ENCODE measurements at places on chromosomes 13 and 19. TPM values are rescaled to one million over a fixed set of nuclear protein-coding genes. Genes with fewer than 3 reads are reported as not detected.

FCAR gene
- total RNA-seq = not detected

GRCh38 chr19:3403489-3404323, 37.3 kb downstream of the NFIC start:
- H3K27ac ChIP-seq = peak overlapping the region; percentile 98
- H3K27me3 ChIP-seq = no peaks in the 10 kb centered on the region
- no peak overlapping the region for H3K4me3 ChIP-seq
- H3K36me3 ChIP-seq = no peaks in the 10 kb centered on the region
- H3K4me1 ChIP-seq = peaks cover 24% of the 10 kb centered on the region

DNA sequence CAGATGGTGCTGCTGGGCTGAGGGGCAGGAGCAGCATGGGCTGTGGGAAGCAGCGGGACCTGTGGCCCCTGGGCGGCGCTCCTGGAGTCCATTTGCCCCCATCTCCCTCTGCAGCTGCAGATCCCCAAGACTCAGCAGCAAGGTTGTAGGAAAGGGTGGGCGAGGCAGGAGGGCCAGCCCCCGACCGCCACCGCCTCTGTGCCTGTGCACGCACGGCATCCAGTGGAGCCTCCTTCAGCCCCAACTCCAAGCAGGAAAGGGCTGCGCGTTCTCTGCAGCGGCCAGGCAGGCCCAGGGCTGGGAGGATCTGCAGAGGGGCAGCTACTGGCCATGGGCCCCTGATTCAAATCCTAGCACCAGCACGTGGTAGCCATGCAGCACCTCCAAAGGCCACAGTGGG, 20.8 kb downstream of the DPF1 start:
- no peak overlapping the region for H3K4me3 ChIP-seq
- no peak for DNase-seq
- no peaks in the 10 kb centered on the region for H3K36me3 ChIP-seq
- H3K27me3 ChIP-seq = no peaks in the 10 kb centered on the region

GRCh38 chr19:1170938-1171754, 2.9 kb downstream of the SBNO2 start:
- peak overlapping the region; percentile 91 for H3K27ac ChIP-seq
- no peaks in the 10 kb centered on the region for H3K36me3 ChIP-seq
- H3K4me3 ChIP-seq = no peak overlapping the region
- no peaks in the 10 kb centered on the region for H3K27me3 ChIP-seq
- peaks cover 19% of the 10 kb centered on the region for H3K4me1 ChIP-seq

RNU6-9 gene
- total RNA-seq = not detected

- H3K4me1 ChIP-seq = no peaks in the 10 kb centered on the region
- H3K36me3 ChIP-seq = no peaks in the 10 kb centered on the region
- no peak for DNase-seq
Observed at GRCh38 chr13:38624822-38625221, 62.1 kb upstream of the FREM2 start.

FSTL3 gene
- 131 TPM for total RNA-seq

MAG gene
- total RNA-seq = 2.8 TPM

GRCh38 chr19:2329501-2329916, 1.0 kb downstream of the SPPL2B start:
- H3K4me3 ChIP-seq = peak overlapping the region; percentile 95
- peak overlapping the region; percentile 96 for H3K27ac ChIP-seq
- no peak for DNase-seq
- H3K27me3 ChIP-seq = no peaks in the 10 kb centered on the region

DNA sequence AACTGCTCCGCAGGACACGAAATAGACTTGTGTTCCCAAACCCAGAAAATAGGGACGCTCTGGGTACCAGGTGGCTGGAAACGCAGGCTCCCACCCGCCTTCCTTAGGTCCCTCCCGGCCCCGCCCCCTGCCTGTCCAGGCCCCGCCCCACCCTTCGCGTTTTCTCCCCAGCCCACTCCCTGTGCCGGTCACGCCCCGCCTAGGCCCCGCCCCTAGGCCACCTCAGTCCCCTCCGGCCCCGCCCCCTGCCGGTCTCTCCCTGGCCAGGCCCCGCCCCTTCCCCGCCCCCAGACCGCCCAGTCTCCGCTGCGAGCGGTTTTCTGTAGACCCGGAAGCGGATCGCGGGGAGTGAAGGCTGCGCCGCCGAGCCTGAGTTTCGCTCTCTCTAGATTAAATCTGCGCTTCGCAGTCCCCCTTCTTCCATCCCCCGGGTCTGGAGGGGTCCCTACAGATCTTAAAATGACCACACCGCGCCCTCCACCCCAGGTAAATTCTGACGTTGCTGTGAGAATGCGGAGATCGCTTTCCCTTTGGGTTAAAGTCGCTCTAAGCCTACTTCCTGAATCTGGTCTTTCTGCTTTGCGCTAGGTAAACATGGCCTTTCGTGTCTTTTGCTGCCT, 3.7 kb upstream of the ZNF665 start:
- no peaks in the 10 kb centered on the region for H3K36me3 ChIP-seq
- DNase-seq = peak; percentile 99
- peaks cover 8% of the 10 kb centered on the region for H3K4me1 ChIP-seq
- peak overlapping the region; percentile 92 for H3K27ac ChIP-seq
- no peaks in the 10 kb centered on the region for H3K27me3 ChIP-seq

ZNF506 gene
- total RNA-seq = 47.1 TPM

- no peaks in the 10 kb centered on the region for H3K36me3 ChIP-seq
- peaks cover 22% of the 10 kb centered on the region for H3K4me1 ChIP-seq
- no peaks in the 10 kb centered on the region for H3K27me3 ChIP-seq
- H3K27ac ChIP-seq = peak overlapping the region; percentile 80
Observed at GRCh38 chr19:343941-344624, 513 bp downstream of the MIER2 start.

DNA sequence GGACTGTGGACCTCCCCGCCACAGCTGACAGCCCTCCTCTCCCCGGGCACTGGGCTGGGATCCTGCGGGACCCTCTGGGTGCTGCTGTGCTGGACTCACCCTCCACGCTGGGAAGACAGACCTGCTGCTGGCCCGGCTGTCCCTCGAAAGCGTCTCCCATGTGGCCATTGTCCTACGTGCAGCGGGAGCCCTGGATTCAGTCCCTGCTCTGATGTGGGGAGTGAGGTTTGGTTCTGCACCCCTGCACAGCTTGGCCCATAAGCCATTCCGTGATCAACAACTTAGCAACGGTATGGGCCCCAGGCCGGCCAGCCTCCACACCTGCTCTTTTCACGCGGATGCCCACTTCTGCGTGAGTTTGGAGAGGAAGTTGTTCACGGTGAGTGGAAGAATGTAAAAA, 195.2 kb downstream of the TEX29 start:
- H3K27ac ChIP-seq = no peak overlapping the region
- H3K4me1 ChIP-seq = no peaks in the 10 kb centered on the region
- no peak for DNase-seq

DNA sequence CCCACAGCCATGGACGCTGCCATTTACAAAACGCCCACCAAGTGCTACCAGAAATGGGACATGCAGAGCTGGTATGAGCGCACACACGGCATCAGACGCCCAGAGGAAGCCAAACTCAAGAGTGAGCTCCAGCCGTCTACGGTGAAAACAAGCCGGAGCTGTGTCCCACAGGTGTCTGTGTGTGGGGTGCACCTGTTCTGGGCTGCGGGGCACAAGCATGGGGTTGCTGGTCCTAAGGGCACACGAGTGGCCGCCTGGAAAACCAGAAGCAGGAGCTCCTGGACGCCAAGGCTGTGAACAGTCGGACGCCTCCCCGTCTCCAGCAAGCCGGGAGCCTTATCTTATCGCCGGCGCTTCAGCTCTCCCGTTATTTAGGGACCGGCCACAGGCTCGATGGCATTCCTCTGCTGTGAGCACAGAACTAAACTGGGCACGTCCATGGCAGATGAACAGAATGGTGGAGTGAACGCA, 1.3 kb downstream of the ADPRHL1 start:
- H3K4me3 ChIP-seq = no peak overlapping the region
- no peaks in the 10 kb centered on the region for H3K27me3 ChIP-seq
- H3K36me3 ChIP-seq = no peaks in the 10 kb centered on the region
- no peak for DNase-seq
- no peak overlapping the region for H3K27ac ChIP-seq

GRCh38 chr19:35041548-35042055, at the start of gene HPN:
TSS of gene HPN (plus strand) at chr19:35041721. CDS start at chr19:35042507, 786 bp downstream.
- H3K4me1 ChIP-seq = peaks cover 16% of the 10 kb centered on the region
- H3K4me3 ChIP-seq = peak within 1 kb of the TSS; percentile 20
- no peaks in the 10 kb centered on the region for H3K36me3 ChIP-seq
- H3K27me3 ChIP-seq = no peaks in the 10 kb centered on the region

GRCh38 chr13:78826312-78826711, 167.4 kb upstream of the OBI1 start:
- no peak overlapping the region for H3K4me3 ChIP-seq
- H3K4me1 ChIP-seq = no peaks in the 10 kb centered on the region
- no peaks in the 10 kb centered on the region for H3K36me3 ChIP-seq
- no peaks in the 10 kb centered on the region for H3K27me3 ChIP-seq
- no peak overlapping the region for H3K27ac ChIP-seq
- DNase-seq = no peak

GRCh38 chr13:32209652-32210051, 105.5 kb downstream of the ZAR1L start:
- H3K4me3 ChIP-seq = no peak overlapping the region
- no peaks in the 10 kb centered on the region for H3K36me3 ChIP-seq
- no peaks in the 10 kb centered on the region for H3K27me3 ChIP-seq

- no peaks in the 10 kb centered on the region for H3K36me3 ChIP-seq
- H3K27ac ChIP-seq = no peak overlapping the region
- no peak for DNase-seq
- H3K27me3 ChIP-seq = no peaks in the 10 kb centered on the region
- no peak overlapping the region for H3K4me3 ChIP-seq
- H3K4me1 ChIP-seq = no peaks in the 10 kb centered on the region
Observed at GRCh38 chr19:27691991-27692390, 1521.0 kb downstream of the UQCRFS1 start.

SPACA4 gene
- not detected for total RNA-seq
